Bone marrow (tissue), 2 donors: ENCODE measurements at places on chromosomes 4 and X.

- DNase-seq: no peak
Measured at GRCh38 chrX:129877401-129877800, 28.6 kb upstream of the UTP14A start.

GRCh38 chr4:112704991-112705845 is 68.3 kb downstream of the LARP7 start:
- DNase-seq: no peak

GRCh38 chr4:118911238-118911703 is 22.6 kb downstream of the SYNPO2 start:
- no peak for DNase-seq

GRCh38 chrX:57647020-57647419 is 33.0 kb downstream of the NLRP2B start:
- DNase-seq: no peak

DNA sequence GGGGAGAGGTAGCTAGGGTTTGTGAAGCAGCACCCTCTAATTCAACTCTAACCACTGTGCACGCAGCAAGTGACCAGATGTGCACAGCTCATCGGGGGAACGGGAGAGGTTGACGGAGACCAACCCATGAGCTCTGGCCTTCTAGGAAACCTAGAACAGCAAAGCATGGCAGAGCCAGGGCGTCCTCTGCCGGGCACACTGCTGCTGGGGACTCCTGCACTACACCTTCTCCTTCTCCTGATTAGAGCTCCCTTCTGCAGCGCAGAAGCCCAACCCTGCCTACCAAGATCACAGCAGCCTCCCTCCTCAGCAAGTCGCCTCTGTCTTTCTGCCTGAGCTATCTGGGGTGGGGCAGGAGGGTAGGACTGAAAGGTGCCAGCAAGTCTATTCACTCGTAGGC is 252.3 kb upstream of the PSAPL1 start:
- DNase-seq: no peak

DNA sequence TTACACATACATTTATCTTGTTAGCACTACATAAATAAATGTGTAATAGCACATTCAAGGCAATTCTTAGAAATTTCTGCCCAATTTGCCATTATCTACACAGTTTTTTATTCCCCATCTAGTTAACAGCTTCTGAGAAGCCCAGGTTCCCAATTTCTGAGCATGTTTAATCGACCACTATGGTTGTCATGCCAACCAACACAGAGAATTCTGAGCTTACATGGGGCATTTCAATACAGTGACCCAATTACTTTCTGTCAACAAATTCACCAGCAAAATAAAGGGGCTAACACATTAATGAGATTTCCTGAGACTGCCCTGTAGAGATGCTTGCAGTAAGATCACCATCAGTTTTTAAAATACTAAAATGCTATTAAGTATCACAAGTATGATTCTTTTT is 22.0 kb downstream of the GPM6A start:
- no peak for DNase-seq

GRCh38 chrX:48989483-48989882 is 12.6 kb downstream of the GRIPAP1 start:
- DNase-seq: no peak

- DNase-seq: no peak
Measured at GRCh38 chr4:165520086-165520485, 141.3 kb downstream of the CPE start.

DNA sequence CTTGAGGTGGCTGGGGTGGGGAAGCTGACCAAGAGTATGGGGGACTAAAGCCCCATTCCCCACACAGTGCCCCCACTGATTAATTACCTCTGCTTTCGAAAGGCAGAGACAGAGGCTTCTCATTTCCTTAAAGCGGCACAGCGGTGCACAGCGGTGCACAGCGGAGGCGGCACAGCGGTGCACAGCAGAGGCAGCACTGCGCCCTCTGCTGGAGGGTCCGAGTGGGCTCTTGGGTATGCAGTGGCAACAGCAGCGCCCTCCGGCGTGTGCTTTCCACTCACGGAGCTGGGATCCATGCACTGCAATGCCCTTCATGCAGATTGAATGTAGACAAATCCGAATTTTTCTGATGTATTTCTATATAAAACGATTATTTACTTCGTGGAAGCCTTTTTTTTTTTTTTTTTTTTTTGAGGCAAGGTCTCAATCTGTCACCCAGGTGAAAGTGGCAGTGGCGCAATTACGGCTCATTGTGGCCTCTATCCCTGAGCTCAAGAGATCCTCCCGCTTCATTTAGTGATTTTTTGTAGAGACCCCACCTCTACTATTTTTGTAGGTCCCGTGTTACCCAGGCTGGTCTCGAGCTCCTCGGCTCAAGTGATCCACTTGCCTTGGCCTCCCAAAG is 19.7 kb upstream of the PRPS2 start:
- peak; percentile 2 for DNase-seq

DNA sequence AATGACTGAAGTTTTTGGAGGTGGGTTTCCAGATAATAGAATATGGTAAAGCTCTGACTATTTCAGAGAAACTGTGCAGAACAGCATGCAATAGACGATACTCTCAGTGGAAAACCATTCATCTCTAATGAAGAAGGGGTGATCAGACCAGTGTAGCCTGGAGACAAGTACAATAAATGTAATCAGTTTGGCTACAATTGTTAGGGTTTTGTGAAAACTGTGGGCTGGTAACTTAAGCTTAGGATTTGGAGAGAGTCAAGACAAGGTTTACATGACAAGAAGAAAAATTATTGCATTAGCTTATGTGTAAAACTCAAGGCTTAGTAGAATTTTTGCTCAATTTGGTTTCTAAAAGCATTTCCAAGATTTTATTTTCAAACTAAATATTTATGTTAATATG is 241.5 kb upstream of the ANKRD50 start:
- no peak for DNase-seq

DNA sequence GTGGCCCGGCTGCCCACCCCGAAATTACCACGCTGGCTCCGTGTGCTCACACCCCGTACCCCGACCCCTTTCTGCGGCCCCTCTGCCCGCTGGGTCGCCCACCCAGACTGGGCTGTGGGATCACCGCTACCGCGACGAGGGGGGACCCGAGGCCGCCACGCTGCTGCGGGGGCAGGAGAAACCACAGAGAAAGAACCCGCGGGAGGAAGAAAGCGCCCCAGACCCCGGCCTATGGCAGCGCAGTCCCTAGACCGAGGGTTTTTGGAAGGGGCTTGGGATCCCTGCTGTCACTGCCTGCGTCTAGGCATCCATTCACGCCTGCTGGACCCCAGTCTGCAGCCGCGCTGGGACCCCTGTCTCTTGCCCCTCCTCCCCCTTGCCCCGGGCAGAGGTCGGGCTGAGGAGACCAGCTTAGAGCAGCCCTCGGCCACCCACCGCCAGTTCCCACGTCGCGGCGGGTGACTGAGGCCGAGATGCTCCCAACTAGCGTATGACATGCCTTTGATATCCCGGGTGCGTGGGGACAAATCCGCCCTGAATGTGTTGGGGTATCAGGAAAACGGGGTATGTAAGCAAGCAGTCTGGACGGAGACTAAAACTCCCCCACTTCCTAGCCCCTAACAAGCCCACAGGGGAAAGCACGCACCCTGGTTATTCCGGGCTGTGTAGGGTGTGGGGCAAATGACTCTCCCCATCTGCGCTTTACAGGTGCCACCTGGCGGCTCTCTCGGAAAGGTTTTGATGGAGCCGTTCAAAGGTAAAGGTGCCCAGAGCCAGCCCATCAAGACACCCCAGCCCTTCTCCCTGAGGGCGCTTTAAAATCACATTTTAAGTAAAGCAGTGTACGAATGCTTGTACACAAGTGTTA is 862 bp upstream of the INPP4B start:
- peak; percentile 56 for DNase-seq

- no peak for DNase-seq
Measured at GRCh38 chrX:39677585-39677977, 420.2 kb downstream of the BCOR start.

- no peak for DNase-seq
Measured at GRCh38 chrX:154056770-154057241, 37.1 kb upstream of the IRAK1 start.

GRCh38 chrX:17621566-17622270 is 115.6 kb upstream of the SCML1 start:
- DNase-seq: no peak

DNA sequence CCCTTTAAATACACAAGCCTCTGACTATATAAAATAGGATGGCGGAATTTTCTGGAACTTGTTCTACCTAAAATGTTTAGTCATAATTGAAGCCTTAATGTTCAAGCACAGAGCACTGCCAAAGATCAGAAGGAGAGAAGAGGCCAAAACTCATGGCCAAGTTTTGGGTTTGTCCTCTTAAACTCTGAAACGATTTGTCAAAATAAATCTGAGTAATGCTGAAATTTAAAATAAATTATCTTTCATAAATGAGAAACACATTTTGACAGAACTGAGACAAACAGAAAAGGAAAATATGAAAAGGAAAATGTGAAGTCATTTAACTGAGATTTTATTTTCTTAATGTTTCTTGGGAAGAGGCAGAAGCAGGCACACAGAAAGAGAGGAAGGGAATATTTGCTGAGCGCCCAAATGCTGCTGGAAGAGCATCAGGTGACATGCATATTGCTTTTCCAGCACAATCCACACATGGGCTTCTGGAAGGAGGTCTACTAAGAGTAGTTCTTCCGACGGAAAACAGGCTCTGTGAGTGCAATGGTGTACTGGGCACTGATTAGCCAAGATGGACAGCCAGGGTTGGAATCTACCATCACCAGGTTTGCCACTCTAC is 47.4 kb upstream of the ZNF518B start:
- no peak for DNase-seq

DNA sequence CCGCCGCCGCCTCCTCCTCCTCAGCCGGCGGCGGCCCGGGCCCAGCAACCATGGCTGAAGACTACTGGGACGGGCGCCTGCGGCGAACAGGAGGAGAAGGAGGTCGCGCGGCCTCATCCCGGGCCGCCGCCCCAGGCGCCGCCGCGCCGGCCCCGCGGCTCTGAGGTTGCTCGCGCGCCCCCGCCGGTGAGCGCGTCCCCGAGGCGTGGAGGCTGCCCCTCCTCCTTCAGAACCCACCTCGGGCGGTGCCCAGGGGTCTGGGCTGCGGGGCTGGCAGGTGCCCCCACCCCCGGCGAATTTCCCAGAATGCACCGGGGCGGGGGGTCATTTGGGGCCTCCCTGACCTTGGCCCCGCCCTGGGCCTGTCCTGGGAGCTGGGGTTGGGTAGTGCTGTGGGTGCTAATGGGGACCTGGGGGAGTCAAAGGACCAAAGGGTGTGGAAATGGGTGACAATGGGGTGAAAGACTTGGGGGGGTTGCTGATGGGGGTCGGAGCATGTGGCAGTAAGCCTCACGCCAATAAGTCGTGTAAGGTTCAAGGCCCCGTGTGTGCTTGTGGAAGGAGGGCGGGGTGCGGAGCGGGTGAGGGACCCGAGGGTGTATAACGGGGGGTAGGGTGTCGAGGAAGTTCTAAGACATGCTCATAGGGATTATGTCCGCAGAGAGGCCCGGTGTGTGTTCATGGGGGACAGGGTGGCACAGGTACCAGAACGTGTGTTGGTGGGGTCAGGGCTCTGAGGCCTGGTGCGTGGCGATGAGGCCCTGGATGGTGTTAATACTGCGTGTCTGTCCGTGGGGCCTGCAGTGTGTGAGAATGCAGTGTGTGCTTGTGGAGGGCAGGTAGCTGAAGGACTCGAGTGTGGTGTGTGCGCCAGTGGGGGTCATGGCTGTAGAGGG is 687 bp downstream of the CDK16 start:
- DNase-seq: peak; percentile 11

DNA sequence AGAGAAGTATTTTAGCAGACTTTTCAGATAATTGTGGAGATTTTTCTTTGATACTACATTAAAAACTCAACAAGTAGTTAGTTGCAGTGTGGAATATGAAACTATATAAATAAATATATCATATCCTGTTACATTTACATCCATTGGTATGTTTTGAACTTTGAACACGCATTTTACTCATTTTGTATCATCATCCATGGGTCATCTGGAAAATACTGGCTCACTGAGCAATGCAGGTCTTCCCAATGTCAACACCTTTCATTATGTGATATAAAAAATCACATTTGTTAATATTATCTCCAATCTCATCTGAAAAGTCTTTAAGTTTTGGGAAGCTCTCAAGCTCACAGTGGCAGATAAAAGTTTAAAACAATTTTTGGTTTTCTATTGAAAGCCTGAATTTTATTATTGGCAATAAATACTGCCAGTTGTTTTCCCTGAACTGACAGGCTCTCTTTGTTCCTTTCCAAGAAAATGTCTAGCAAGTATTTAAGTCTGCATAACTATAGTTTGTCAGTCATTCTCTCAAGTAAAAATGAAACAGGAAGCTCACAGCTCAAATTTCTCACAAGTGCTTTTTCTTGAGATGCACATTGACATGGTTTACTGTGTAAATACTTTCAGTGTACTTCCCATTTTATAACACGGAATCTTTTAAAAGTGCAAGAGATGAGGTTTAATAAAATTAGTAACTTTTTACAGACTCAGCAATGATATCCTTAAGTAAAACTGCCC is 183.5 kb upstream of the GPC4 start:
- DNase-seq: no peak

DNA sequence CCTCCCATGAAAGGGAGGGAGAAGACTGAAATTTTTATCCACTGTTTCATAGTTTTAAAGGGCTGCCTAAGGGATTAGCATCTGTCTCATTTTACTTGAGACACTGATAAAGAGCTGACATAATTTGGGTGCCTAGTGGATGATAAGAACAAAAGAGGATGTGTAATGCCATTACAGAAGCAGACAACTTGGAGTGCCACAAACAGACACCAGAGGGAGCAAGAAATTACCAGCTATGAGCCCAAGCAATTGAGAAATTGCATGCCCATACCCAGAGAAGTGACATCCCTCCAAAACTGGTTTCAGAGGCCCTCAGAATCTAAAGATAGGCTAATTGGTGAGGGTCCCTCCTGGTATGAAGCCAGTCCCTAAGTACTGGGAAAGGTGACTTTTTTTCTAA is 38.5 kb upstream of the POU3F4 start:
- no peak for DNase-seq

GRCh38 chr4:159227378-159227777 is 124.5 kb downstream of the RAPGEF2 start:
- DNase-seq: no peak

GRCh38 chr4:3247399-3248177 is 1.4 kb upstream of the MSANTD1 start:
- no peak for DNase-seq

- DNase-seq: no peak
Measured at GRCh38 chrX:120790118-120790517, 85.5 kb downstream of the CT47B1 start.

DNA sequence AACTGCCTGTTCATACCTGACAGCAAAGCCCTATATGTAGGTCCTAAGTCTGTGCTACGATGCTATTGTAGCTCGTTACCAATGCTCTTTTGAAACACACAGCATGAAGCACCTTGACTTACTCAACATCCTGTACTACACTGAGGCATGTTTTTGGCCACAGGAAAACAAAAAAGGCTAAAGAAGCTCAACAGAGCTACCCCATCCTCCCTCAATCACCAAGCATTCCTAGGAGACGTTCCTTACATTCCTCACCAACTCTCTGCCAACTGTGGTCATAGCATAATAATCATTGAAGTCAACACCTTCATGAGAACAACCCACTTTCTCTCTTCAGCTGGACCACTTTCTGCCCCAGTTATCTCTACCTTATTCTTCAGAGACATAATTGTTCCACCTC is 73.7 kb upstream of the SLC25A43 start:
- DNase-seq: no peak
